ENCODE measurements at places on chromosomes 12 and 14.

DNA sequence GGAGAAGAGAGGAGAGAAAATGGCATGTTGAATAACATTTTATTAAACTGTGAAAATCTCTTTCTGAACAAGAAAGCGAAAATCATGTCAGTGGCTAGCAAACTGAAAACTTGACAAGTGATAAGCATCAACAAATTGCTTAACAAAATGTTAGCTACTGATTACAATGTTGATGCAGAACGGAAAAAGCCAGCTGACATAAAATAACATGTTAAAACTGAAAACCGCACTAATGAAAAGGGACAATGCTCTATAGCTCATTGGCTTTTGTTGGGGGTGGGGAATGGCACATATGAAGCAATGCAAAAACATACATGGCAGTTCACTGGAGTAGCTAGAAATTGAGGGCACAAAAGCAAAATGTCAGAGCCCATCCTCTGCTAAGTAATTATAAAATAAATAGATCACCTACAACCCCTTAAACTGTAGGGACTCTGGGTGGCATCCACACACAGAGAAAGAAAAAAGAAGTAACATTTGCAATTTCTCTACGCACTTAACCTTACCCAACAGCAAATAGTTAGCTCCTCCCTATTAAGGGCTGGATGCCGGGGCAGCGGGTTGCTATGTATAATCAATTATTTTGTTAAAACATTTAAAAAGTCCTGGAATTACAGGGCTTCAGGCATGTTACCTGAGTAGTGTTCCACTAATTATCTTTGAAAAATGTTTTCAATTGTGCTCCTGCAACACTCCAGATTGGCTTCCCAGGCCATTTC, 129.2 kb upstream of the USP15 start:
- DNase-seq, result no peak

DNA sequence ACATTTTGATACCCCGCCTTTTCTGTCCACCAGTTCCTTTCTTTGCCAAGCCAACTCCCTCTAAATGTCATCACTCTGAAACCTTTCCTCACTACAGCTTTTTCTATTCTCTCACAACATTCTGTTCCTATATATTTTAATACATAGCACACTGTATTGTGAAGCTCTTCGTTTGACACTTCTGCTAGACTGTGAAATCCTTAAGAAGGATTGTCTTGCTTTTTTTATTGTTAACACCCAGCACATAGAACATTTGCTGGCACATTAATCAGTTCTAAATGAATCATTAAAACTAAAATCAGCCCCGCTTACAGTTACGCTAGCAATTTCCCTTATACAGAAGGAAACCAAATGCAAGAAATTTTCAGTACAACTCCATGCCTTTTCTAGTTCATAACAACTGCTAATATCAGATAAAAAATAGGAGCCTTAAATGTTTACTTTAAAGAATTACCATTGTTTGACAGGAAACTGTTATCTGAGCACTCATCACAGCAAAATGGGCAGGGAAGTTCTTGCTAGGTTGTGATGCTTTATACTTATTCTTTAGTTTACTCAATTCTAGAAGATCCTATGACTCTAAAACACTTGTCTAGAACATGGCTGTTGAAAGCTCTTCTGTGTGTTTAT, 93.5 kb downstream of the PPP1R12A start:
- DNase-seq, result peak; percentile 35

DNA sequence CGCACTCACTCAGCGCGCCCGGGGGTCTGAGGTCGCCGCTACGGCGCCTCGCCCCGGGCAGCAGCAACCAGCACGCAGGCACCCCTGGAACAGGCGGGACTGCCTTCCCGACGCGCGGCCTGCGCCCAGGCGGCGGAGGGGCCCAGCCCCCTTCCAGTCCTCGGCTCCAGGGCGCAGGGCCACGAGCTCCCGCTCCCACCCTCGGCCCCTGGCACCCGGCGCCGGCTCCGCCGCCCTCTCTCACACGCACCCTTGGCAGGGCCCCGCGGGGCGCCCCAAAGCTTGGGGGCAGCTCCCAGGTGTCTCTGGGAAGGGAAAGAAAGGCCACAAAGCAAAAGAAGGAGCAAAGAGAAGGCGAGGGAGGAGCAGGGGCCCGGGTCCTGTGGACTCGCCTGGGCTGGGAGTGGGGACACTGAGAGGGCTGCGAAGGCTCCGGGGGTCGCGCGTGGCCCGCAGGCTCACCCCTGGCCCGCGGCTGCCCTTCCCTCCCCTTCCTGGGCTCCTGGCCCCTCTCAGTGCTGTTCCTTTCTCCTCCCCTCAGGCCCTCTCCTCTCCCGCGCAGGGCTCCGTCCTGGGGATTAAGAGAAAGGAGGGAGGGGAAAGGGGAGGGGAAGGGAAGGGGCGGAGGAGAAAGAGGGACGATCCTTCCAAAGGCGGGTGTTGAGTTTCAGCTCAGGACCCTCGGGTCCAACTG, 907 bp upstream of the EFS start:
- no peak for DNase-seq

DNA sequence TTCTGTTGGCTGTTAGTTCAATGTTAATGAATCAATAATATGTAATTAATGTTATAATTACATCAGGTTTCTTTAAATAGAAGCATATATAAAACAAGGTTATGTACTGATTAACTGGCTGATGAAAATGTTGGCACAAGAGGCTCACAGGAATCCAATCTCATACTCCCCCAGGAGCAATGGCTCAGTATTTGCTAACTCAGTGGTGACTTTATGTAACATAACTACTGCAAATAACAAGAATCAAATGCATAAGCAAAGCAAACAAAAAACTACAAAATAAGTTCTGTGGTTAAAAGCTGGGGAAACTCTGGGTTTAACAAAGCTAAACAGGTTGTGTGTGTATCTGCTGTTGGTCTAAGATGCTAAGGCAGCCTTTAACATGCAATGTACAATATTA, 27.7 kb upstream of the BBS10 start:
- peak; percentile 26 for DNase-seq

DNA sequence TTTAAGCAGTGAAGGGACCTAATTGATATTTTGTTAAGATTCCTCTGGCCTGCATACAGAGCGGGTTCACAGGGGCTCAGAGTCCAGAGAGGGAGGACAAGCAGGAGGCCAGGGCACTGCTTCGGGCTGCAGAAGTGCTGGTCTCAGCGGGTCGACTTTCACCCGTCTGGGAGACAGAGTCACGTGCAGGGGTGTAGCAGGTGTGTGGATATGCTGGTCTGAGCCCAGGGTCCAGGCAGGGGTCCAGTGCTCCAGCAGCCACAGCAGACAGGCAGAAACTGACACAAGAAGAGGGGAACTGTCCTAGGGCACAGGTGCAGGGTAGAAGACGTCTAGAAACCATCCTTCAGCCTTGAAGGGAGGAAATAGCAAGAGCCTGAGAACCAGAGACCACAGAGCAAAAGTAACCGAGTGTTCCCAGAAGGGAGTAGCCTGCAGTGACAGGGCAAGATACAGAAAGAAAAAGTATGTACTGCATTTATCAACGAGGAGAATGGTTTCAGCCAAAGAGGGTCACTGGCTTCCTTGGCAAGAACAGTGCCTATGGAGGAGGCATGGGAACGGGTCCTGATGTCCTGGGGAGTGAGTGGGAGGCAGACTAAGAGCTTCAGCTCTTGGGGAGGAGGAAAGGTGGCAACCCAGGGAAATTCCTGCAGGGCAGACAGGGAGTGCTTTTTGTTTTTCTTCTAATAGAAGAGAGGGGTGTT, 28.7 kb downstream of the FBXO21 start:
- DNase-seq, result no peak

GRCh38 chr12:102120886-102121285, 903 bp downstream of the PARPBP start:
- peak; percentile 17 for DNase-seq

DNA sequence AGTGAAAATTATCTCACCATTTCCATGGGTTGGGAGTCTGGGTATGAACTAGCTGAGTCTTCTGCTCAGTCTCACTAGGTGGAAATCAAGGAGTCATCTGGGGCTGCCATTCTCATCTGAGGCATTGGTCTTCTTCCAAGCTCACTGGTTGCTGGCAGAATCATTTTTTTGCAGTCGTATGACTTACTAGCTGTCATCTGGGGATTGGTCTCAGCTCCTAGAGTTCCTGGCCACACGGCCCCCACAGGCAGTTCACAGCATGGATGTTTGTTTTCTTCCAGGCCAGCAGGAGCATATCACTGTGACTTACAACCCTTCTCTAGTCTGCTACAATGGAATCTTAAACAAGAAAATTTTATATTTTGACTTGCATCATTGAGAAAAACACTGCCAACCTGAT, 18.6 kb upstream of the OR10AD1 start:
- DNase-seq, result no peak

DNA sequence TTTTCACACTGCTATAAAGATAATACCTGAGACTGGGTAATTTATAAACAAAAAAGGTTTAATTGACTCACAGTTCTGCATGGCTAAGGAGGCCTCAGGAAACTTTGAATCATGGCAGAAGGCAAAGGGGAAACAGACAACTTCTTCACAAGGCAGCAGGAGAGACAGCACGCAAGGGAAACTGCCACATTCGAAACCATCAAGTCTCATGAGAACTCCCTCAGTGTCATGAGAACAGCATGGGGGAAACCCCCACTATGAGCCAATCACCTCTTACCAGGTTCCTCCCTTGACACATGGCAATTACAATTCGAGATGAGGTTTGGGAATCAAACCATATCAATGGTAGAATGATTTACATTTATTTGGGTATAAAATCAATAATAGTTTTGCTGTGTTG, 558.5 kb downstream of the TMTC2 start:
- no peak for DNase-seq

- peak; percentile 85 for DNase-seq
Measured at GRCh38 chr12:54370171-54370730, 6.0 kb upstream of the GPR84 start.

GRCh38 chr14:55800156-55800785, 220.3 kb downstream of the KTN1 start:
- no peak for DNase-seq

DNA sequence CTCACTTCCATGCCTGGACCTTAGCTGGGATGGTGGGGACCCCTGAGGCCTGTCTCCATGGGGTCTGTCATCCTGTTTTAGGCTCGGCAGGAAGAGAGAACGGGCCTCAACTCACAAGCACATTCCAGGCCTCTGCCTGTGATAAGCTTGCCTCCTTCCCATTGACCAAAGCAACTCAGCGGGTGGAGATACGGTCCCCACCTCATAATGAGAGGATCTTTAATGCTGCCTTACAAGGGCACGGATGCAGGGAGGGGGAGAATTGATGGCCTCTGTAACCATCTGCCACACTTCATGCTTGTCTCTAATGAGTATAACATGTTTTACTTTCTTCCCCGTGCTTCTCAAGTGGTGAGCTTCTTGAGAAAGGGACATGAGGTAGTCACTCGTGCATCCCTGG, 50.0 kb downstream of the GLT1D1 start:
- DNase-seq, result no peak

DNA sequence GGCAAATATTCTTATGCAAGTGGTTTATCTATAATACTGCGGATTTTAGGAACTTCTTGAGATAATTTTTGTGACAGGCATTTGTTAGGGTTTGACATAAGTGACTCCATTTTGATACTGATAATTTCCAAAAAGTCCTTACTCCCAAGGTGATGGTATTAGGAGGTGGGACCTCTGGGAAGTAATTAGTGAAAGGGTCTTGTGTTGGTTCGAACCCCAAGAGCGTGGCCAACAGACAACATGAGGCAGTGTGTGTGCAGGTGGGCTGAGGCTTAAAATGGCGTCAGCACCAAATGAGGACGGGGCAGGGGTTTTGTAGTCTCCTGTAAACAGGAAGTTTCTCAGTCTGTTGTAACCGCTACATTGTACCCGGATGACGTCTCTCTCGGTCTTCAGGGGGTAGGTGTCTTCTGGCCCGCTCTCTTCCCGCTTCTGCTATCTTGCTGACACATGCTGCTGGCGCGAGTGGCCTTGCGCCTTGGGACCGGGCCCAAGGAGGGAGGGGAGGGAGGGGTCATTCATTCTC, 1.7 kb upstream of the C12orf43 start:
- DNase-seq, result no peak

DNA sequence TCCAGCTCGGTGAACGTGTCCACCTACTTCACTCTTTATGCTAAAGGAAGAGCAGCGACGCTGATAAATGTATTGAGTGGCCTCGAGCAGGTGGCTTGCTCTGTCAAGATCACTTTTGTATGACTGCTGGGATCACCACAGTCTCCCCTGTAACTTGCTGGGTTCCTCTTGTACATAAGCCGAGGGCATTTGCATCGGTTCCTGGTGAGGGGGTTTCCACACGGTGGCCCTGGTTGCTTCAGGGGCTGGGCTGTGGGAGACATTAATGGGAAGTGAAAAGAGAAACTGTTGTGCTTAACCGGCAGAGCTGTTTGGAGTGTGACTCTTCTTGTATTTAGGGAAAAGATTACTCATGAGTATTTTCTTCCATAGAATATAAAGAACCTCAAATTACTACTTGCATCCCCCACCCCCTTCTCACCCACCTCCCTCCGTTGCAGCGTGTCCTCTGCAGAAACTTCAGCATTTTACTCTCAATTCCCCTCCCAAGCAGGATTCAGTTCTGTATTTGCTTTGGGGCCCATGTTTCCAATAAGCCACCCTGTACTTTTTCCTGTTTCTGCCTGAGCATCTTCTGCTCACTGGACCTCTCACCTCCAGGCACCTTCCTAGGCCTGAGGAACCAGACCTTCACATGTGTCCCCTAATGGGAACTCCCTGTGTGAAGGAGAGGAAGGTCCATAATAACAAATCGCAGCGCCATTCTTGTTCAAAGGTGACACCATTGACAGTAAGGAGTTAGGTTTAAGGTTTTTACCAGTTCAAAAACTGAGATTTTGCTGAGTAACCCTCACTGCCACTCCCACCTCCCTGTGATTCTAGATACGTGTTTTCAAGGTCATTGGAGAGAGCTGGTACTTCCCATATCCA, 187.0 kb downstream of the ETV6 start:
- DNase-seq, result no peak

DNA sequence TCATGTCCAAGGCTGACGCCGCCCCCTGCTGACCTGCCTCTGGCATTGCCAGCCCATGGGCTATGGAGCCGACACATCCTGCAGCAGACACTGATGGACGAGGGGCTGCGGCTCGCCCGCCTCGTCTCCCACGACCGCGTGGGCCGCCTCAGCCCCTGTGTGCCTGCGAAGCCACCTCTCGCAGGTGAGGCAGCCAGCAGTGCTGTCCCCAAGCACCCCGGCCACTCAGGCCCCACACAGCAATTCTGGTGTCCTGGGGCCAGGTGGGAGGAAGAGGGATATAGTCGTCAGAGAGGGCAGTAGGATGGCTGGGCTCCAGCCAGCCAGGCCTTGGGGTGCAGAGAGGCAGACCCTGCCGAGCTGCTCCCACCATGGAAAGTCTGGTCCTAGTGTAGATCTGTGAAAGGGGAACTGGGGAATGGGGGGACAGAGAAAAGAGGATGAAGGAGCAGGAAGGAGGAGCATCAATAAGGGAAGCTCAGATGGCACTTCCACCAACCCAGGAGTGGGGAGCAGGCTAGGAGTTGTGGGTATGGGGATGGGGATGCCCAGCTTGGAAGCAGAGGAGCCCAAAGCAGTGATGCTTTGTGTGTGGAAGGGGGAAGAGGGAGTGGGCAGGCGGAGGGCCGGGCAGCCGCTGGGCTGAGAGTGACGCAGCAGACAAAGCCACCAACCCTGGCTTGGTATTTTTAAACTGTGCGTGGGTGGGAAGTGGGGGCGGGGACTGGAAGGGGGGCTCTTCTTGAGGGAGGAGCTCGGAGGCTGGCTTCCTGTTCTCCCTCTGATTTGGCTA, 4.7 kb downstream of the NAB2 start:
- peak; percentile 85 for DNase-seq

All from fibroblast of the aortic adventitia (primary cell).